Thoracic aorta endothelial cell (primary cell): ENCODE measurements at places on chromosomes 6 and 20. TPM values are rescaled to one million over a fixed set of nuclear protein-coding genes. Genes with fewer than 3 reads are reported as not detected.

The RAET1L gene
- not detected in 2 replicates for total RNA-seq

The COL12A1 gene
- 3.1 and 16.1 TPM in 2 replicates for total RNA-seq

The MCHR2 gene
- not detected in 2 replicates for total RNA-seq

The PSMB9 gene
- total RNA-seq, result 7.0 and 9.1 TPM in 2 replicates

The CRIP3 gene
- not detected in 2 replicates for total RNA-seq

The ERVFRD-1 gene
- total RNA-seq, result not detected in 2 replicates

The MICB gene
- total RNA-seq, result 22.5 and 33.1 TPM in 2 replicates

The SNAP91 gene
- total RNA-seq, result under 0.01 TPM in 1 of 2 replicates, not detected in the other
